ENCODE measurements at places on chromosomes 4 and X.

GRCh38 chr4:133314991-133315390, 165.9 kb downstream of the PCDH10 start:
- no peak for DNase-seq

DNA sequence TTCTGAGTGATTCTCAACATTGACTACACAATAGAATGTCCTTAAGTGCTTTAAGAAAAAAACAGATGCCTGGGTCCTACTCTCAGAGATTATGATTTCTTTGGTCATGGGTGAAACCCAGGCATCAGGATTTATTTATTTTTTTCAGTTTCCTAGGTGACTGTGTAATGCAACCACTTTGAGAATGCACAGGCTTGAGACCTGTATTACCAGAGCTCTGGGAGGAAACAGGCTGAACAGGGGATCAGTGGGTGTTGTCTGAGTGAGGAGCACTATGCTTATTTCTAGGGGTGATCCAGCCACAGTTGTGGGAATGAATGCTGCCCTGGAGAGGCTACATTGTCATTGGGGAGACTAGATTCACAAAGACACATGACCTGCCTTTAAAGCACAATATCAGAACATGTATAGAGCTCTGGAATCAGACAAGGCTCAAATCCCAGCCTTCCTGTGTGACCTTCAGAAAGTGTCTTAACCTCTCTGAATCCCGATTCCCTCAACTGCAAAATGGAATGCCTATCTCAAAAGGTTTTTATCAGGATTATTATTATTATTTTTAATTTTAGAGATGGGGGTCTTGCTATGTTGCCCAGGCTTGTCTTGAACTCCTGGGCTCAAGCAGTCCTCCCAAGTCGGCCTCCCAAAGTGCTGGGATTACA, 61.6 kb upstream of the PRPS1 start:
- no peak for DNase-seq

DNA sequence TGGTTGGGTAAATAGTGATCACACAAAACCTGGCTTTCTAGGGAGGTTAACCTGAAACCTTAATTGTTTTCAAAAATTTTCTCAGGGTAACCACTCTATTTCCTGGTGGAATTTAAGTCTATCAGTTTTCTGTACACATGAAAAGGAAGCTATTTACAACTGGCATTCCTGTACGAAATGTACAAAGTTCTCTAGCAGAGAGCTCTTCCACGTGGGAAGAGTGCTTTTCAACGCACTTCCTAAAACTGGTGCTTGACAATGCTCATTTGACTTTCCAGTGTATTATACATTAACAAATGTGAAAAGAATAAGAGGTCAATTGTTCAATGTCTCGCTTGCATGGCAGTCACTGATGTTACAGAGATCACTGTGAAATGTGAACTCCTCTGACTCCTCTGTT, 2.8 kb upstream of the SOD3 start:
- no peak for DNase-seq

DNA sequence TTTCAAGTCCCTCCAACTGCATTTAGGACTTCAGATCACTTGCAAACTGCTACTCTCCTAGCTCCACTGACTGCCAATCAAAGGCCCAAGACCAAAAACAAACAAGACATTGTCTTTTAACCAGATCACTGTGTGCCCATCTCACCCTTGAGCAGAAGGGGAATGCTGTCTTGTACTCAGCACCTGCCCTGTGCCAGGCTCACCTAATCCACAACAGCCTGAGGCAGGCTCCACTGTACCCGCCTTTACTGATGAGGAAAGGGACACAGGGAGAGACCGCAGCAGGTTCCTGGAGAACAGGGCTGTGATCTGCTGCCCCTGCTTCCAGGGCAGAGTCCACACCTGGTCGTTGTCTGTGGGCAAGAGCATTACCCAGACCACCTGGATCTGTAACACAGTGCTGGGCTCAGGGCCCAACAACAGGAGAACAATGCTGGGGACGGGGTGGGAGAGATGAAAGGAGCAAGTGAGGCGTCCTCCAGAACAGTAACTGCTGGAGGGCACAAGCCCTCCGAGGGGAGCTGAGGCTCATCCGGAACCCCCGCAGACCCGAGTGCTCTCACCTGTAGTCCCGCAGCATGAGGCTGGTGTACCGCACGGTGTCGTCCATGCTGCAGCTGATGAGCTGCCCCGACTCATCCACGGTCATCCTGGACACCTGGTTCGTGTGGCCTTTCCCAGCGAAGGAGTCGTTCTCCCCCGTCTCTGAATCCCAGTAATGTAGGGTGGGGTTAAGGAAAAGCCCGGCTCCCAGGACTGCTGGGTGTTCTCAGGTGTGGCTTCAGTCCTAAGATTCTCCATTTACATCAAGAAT, 33.9 kb downstream of the WDR1 start:
- no peak for DNase-seq

GRCh38 chrX:45428831-45429230, 228.2 kb upstream of the DIPK2B start:
- no peak for DNase-seq

DNA sequence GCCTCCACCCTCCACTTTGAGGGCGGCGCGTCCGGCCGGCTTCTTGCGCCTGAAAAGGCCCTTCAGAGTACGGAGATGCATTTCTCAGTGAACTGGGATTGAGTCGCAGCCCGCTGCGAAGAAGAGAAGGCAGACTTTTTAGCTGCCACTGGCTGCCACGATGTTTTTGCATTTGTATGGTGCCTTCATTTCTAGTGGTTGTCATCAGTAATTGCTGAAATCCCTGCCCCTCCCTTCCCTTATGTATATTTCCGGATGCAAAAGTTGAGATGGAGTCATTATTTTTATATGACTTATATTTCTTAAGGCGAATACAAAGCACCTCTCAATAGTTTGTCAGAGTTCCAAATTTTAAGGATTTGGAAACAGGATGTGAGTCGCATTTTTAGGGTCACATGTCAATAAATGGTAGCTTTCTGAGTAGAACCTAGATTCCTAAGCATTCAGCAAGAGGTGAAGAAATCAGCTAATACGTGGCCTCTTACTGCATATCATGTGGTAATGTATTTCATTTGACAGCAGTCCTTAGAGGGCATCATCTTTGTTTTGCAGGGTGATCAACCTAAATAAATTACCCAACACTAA, 658 bp downstream of the ATP6AP2 start:
- DNase-seq = peak; percentile 15

- DNase-seq = no peak
These were observed 8.6 kb upstream of the GPRIN3 start for GRCh38 chr4:89316211-89316610.

GRCh38 chrX:83508526-83509253, 600 bp downstream of the POU3F4 start:
- no peak for DNase-seq

DNA sequence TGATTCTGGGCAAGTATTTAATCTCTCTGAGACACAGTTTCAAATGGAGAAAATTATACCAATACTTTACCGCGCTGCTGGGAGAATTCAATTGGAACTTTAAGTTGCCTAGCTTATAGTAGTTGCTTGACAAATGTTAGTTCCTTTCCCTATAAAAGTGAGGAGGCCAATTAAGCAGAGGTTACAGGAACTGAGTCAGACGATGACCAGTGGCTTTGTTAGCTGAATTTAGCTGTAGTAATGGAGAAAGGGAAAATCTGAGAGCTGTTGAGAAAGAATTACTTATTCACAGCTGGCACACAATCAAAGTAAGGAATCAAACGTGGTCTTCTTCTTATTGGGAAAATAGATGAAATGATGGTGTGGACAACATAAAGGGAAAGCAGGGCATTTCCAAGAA, 29.6 kb downstream of the SMARCA1 start:
- DNase-seq = no peak

- DNase-seq = no peak
These were observed 20.0 kb downstream of the DCLK2 start for GRCh38 chr4:150098214-150098613.

GRCh38 chr4:128574706-128575105, 234.8 kb upstream of the JADE1 start:
- DNase-seq = peak; percentile 63

DNA sequence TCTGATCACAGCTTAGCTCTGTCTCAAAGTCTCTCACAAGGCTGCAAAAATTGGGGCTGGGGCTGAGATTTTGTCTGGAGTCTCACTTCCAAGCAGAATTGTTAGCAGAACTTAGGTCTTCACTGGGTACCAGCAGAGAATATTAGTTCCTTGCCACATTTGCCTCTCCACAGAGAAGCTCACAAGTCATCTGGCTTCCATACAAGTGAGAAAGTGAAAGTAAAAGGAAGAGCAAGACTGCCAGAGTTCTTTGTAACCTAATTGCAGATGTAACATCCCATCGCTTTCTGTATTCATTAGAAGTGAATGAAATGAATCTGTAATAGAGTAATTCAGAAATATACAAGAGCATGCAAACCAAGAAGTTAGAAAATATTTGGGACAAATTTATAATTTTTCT, 624.1 kb upstream of the GNPDA2 start:
- no peak for DNase-seq

DNA sequence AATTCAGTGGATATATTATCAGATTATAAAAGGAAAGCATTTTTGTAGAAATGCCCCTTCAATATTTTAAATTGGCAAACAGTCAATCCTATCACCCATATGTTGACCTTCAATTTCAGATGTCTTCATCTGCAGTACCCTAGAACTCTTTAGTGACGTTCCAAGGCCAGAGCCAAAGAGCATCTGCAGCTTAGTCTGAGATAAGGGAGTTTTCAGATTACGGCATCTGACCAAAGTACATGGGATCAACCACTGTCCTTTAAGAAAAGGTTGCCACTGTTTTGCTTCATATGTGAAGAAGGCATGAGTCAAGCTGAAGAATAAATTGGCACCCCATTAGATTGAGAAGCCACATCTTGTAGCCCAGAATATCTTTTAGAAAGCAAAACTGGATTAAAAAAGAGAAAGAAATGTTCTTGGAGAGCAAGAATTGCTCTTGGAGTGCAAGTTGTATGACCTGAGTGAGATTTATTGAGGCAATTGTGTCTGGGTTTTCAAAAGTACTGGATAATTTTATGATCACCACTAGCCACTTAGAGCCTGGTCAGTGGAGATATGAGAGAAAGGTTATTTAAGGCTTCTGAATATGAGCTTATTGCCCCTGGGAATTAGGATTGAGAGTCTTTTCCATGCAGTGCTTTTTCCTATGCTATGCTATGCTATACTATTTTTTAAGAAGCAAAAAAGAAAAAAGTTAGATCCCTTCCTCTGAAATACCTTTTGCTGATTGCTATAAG, 251.9 kb upstream of the NR3C2 start:
- peak; percentile 4 for DNase-seq

DNA sequence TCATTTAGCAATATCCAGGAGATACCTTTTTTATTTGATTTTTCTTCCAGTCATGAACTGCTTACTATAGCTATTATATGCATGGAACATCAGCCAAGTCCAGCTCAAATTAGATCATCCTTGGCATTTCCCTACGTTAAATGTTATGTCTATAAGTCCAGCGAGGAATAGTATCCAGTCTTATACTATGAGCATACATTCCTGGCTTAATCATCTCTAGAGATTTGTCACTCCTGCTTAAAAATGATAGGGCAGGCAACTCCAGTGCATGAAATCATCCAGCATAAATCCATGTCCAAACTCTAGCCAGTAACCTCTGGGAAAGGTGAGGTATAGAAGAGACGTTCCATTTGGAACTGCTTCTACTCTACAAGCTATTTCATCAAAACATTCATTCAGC, 126.7 kb upstream of the VCX2 start:
- no peak for DNase-seq

GRCh38 chr4:16687845-16688244, 210.6 kb downstream of the LDB2 start:
- no peak for DNase-seq

DNA sequence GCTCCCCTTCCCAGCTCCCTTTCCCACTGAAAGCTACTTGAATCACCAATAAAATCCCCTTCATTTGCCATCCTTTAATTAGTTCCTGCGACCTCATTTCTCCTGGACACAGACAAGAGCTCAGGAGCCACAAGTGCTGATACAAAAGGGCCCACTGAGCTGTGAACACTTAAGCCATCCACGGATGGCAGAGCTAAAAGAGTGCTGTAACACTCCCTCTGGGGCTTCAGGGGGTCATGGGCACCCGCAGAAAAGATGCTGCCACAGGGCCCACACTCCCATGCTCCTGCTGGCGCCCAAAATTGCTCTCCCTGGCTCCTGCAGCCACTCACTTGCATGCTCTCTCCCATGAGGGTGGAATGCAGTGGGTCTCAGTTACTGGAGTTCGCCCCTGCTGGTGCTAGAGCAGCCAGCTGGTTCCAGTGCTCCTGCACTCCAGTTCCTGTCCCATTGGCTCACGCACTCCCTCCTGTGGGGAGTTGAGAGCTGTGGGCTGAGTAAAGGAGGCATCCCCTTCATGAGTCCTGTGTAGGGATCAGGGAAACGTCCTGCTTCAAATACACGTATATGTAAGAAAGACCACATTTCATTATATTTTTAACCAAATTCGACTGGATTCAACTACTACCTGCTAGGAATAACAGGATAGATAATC, 1291.0 kb downstream of the ARAP2 start:
- DNase-seq = peak; percentile 54

DNA sequence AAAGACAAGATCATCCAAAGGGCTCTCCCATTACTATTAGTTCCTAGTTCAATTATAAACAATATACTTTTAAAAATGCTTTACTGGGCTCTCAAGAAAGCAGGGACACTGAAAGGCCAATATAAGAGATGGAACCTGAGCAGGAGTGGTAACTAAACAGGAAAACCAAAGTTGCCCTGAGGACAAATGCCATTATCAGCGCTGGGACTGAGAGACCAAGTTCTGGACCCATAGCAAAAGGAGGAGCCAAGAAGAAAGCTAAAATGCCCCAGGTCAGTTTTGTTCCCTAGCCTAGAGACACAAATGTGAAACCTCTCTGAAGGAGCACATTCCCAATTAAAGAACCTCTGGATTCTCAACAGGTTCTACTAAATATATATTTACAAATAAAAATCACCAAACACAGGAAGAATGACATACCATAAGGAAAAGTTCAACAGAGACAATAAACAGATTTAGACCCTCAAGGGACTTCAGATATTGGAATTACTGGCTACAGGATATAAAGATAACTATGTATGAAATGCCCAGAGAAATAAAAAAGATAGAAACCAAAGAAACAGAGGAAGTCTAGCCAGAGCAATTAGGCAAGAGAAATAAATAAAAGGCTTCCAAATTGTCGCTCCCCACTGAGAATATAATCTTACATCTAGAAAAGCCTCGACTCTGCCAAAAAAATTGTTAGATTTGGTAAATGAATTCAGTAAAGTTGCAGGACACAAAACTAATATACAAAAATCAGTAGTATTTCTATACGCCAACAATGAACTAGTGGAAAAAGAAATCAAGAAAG, 67.1 kb downstream of the KLHL8 start:
- no peak for DNase-seq

- no peak for DNase-seq
These were observed 162.2 kb upstream of the GIMD1 start for GRCh38 chr4:106530821-106531220.

DNA sequence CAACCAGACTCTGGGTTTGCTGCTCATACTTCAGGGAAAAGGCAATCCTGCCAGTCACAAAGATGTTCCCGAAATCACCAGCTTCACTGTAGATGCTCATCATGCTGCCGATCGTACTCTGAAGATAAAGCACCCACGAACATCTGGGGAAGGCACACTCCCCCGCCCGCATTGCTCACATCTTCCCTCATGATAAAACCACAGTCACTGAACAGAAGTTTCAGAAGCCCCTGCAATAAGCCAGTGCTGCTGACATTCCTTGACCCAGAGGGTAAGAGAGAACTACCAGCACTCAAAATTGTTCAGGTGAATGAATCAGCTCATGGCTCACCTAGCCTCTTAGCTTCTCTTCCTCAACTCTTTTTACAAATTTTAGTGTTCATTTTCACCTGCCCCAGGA, 43.1 kb downstream of the SRPX2 start:
- no peak for DNase-seq
